ENCODE measurements at places on chromosomes 6 and 20.

GRCh38 chr20:34364223-34364506 lies 1.1 kb downstream of the ITCH start:
- DNase-seq: no peak
- H3K36me3 ChIP-seq: peaks cover 28% of the 10 kb centered on the region
- H3K27ac ChIP-seq: peak overlapping the region; percentile 90
- H3K4me3 ChIP-seq: peak overlapping the region; percentile 91
- peaks cover 2% of the 10 kb centered on the region for H3K27me3 ChIP-seq

GRCh38 chr6:19041906-19042305 lies 654.8 kb downstream of the RNF144B start:
- H3K4me3 ChIP-seq: no peak overlapping the region
- H3K27ac ChIP-seq: no peak overlapping the region
- no peaks in the 10 kb centered on the region for H3K36me3 ChIP-seq
- H3K27me3 ChIP-seq: no peaks in the 10 kb centered on the region
- DNase-seq: no peak
- no peaks in the 10 kb centered on the region for H3K4me1 ChIP-seq

DNA sequence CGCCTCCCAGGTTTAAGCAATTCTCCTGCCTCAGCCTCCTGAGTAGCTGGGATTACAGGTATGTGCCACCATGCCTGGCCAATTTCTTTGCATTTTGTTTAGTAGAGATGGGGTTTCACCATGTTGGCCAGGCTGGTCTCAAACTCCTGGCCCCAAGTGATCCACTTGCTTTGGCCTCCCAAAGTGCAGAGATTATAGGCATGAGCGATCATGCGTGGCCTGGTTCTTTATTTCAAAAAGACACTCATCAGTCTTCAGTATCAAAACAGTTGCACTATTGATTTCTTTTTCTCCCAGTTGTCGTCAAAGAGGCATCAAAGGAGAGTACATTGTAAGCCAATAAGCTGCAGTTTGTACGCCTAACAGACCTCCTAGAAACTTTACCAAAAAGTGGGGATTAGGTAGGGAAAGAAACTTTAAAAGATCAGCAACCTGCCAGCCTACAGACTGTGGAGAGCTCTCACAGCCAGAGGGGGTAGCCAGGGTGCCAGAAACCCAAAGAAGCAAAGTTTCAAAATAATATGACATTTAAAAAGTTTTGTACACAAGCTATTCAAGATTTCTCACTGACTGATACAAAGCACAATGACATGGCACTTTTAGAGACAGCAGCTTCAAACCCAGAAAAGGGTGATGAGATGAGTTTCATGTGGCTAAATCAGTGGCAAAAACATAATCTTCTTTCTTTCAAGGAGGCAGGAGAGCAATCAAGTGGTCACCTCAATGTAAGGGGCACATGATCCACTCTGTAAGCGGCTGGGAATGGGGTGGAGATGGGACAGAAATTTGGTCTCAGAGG lies 83.0 kb upstream of the RALY start:
- H3K27ac ChIP-seq: peak overlapping the region; percentile 94
- H3K4me1 ChIP-seq: peaks cover 67% of the 10 kb centered on the region
- no peak for DNase-seq
- peaks cover 6% of the 10 kb centered on the region for H3K36me3 ChIP-seq
- H3K27me3 ChIP-seq: peaks cover 2% of the 10 kb centered on the region
- no peak overlapping the region for H3K4me3 ChIP-seq

- H3K27ac ChIP-seq: no peak overlapping the region
- no peaks in the 10 kb centered on the region for H3K4me1 ChIP-seq
- H3K27me3 ChIP-seq: peaks cover 4% of the 10 kb centered on the region
- no peak overlapping the region for H3K4me3 ChIP-seq
These were observed 9.7 kb downstream of the LRRN4 start for GRCh38 chr20:6044115-6044514.

GRCh38 chr6:112189494-112189893 lies 64.9 kb downstream of the LAMA4 start:
- peaks cover 2% of the 10 kb centered on the region for H3K27me3 ChIP-seq
- no peak overlapping the region for H3K4me3 ChIP-seq
- H3K4me1 ChIP-seq: peaks cover 21% of the 10 kb centered on the region
- peaks cover 13% of the 10 kb centered on the region for H3K36me3 ChIP-seq
- no peak overlapping the region for H3K27ac ChIP-seq

- H3K4me1 ChIP-seq: no peaks in the 10 kb centered on the region
- H3K27me3 ChIP-seq: peaks cover 1% of the 10 kb centered on the region
- DNase-seq: no peak
- 0 out of 2 replicates have a peak, but pooled peaks cover 6% of the 10 kb centered on the region for H3K36me3 ChIP-seq
- H3K27ac ChIP-seq: no peak overlapping the region
- H3K4me3 ChIP-seq: no peak overlapping the region
These were observed 142.8 kb downstream of the DLL1 start for GRCh38 chr6:170147832-170148708.

GRCh38 chr20:25207149-25207959 lies 11.8 kb downstream of the ENTPD6 start:
- H3K36me3 ChIP-seq: no peaks in the 10 kb centered on the region
- no peaks in the 10 kb centered on the region for H3K27me3 ChIP-seq

DNA sequence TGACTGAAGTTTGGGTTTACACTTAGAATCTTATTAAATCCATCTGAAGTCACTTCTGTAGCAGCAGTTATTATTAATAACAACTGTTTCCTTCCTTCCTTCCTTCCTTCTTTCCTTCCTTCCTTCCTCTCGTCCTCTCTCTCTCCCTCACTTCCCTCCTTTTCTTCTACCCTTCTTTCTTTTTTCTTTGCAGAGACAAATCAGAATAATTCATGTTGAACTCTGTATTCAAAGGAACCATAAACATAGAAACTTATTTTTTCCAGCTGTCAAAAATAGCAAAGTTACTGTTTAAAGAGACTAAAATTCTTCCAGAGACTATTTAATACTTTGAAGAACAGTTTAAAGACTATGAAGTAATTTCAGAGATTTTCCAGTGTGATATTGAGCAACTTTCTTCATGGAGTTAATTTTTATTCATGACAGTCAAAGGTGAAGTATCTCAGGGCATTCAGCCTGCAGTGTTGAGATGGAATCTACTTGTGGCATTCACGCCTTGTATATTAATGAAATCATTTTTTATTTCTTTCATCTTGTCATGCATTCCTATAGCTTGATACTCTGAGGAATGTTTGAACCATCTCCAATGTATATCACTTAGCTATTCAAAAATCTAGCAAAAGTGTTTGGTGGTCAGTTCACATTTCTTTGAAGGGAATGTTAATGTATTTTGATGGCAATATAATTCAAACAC lies 109.7 kb downstream of the BCAS1 start:
- H3K27ac ChIP-seq: no peak overlapping the region
- H3K27me3 ChIP-seq: peaks cover 9% of the 10 kb centered on the region
- DNase-seq: no peak
- H3K4me1 ChIP-seq: peaks cover 16% of the 10 kb centered on the region
- no peak overlapping the region for H3K4me3 ChIP-seq

GRCh38 chr6:51098791-51099190 lies 280.1 kb downstream of the TFAP2B start:
- no peak for DNase-seq
- H3K36me3 ChIP-seq: no peaks in the 10 kb centered on the region

- H3K27ac ChIP-seq: no peak overlapping the region
- peaks cover 1% of the 10 kb centered on the region for H3K27me3 ChIP-seq
- peak overlapping the region; percentile 92 for H3K4me3 ChIP-seq
- DNase-seq: no peak
- peaks cover 22% of the 10 kb centered on the region for H3K4me1 ChIP-seq
- peaks cover 12% of the 10 kb centered on the region for H3K36me3 ChIP-seq
These were observed 1.0 kb downstream of the MRPS26 start for GRCh38 chr20:3046677-3047462.

Measured in HFFc6 (cell line).